Fibroblast of mammary gland (primary cell): ENCODE measurements at places on chromosomes 3 and 15.

DNA sequence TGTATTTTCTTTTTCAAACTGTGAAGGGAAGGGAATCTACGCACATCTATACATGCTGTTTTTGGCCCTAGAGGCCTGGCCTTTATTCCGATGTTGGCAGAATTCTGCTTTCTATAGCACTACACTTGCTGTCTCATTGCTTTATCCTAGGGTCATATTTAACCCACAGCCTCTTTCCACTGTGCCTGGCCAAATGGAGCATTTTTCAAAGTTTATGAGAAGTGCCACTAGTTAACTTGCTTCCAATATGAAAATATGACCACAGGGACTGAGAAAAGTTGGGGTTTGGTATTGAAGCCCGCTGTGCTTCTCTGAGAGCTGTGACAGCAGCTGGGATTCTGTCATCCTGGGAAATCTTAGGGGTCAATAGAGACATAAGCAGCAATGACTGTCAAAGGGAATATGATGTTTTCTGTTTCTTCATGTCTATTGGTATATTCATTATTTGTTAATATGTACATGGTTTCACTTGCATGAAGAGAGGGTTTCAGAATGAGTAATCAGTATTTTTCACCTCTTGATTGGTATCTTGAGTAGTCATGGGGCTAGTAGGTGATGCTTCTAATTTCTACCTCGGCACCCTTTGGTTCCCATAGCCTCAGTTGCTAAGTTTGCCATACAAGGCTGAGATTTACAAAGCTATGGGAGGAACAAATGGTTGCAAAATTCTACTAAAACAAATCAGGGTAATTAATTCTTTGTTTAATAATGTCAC, 275.8 kb upstream of the RBMS3 start:
- no peak for DNase-seq

- no peak for DNase-seq
Observed at GRCh38 chr3:61425356-61425755, 136.0 kb upstream of the PTPRG start.

DNA sequence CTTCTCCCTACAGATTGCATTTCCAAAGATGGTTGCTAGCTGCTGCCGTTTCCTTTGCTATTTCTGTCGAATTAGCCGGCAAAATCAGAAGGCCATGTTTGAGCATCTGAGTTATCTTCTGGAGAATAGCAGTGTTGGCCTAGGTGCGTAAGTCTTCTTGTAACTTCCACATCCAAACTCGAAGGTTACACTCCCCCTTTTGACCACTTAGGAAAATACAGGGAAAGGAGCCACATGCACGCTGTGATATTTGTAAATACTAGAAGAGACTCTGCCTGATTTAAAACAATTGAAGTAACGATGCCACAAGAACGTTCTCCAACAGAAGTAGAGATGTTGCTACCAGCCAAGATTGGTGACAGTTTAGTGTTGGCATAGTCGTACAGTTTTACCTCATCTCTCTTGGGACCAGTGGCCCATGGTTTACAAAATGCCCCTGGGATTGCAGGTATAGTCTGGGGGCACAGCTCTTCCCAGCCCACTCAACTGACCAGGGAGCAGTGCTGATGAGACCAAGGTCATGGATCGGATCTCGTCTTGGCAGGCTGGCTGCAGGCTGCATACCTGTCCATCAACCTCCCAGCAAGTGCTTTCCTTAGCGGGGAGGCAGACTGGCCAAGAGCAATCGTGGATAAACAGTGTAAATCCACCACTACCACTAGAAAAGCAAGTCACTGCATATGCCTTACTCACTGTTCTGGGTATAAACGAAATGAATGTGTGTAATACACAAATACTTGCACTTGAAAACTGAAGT, 268.4 kb upstream of the CHRM5 start:
- DNase-seq = peak; percentile 28

DNA sequence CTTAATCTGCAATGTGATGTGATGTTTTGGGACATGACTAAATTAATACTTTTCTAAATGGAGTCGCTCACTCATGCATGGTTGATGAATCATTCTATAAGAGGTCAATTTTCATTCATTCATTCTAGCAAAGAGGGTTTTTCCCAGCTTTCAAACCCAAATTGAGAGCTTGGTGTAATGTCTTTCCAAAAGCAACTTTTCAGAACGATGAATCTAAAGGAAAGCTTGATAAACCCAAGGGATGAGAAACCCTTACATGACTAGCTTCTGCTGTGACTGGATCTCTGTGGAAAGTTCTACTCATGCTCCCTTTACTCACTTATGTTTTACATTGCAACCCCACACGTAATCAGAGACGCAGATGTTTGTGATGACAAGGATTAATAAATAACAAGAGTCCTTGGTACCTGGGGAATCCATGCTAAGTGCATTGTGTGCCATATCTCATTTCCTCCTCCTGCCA, 47.7 kb downstream of the PDZRN3 start:
- peak; percentile 83 for DNase-seq

DNA sequence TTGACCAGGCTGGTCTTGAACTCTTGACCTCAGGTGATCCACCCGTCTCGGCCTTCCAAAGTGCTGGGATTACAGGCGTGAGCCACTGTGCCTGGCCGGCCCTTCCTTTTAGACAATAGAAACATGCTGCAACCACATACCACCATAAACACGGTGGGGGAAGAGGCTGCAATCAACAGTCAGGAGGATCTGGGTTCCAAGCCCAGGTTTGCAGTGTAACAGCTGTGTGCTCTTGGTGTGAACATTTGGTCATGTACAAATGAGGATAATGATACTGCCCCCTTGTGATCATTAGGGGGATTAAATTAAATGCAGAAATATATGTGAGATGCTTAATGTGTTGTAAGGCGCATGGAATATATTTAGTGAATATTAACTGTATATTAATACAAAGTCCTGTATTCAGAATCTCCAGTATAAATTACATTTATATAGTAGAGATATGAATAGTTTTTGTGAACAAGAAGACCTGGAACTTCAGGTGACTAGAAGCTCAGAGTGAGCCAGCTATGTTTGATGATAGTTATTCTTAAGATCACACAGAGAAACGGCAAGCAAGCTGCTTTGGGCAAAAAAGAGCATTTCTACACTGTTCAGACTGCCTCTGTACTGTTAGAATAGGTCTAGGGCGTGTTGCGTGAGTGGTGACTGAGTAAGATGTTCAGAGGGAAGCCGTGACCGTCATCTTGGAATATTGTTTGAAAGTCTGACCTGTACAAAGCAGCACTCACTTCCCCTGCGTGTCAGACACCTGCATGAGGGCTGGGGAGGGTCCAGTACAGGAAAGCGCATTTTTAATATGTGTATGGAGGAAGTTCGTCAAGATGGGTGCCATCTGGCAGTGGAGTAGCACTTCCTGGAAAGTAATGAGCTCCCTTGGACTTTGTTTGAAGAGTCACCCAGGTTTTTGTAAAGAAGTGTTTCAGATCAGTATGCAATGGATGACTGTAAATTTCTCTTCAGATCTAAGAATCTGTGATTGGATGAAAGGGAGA, 125.8 kb downstream of the PGPEP1L start:
- peak; percentile 85 for DNase-seq

- DNase-seq = no peak
Observed at GRCh38 chr3:185661772-185662171, 75.7 kb downstream of the SENP2 start.
